ENCODE measurements at places on chromosomes 3 and 15.
A peak's percentile ranks its signal among the peaks of the same experiment; 100 is the strongest.

DNA sequence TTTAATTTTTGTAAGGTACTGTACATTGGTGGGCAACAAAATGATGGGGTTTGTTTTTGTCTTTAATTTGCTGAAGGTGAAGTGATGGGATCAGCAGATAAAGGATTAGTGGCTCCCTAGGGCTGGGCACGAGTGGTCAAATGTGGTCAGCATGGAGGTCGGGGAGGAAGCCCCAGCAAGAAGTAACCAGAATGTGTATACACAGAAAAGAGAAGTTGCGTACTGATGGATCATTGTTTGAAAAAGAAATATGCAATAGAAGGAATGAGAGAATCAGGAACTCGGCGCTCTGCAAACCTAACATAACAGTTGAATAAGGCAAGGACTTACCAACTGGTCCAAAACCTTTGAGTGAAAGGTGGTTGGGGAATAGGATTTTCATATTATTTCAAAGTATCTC is 1.5 kb downstream of the TMOD2 start:
- no peaks in the 10 kb centered on the region for H3K27me3 ChIP-seq
- H3K36me3 ChIP-seq = no peaks in the 10 kb centered on the region
- H3K4me1 ChIP-seq = no peaks in the 10 kb centered on the region
- H3K27ac ChIP-seq = no peak overlapping the region

- no peaks in the 10 kb centered on the region for H3K27me3 ChIP-seq
- H3K36me3 ChIP-seq = peaks cover 5% of the 10 kb centered on the region
- H3K27ac ChIP-seq = no peak overlapping the region
- no peak overlapping the region for H3K4me3 ChIP-seq
Observed at GRCh38 chr3:188524052-188524451, 370.1 kb downstream of the LPP start.

- H3K27me3 ChIP-seq = no peaks in the 10 kb centered on the region
- no peaks in the 10 kb centered on the region for H3K4me1 ChIP-seq
- no peak overlapping the region for H3K27ac ChIP-seq
- no peak overlapping the region for H3K4me3 ChIP-seq
Observed at GRCh38 chr15:94250801-94251200, 19.4 kb downstream of the MCTP2 start.

DNA sequence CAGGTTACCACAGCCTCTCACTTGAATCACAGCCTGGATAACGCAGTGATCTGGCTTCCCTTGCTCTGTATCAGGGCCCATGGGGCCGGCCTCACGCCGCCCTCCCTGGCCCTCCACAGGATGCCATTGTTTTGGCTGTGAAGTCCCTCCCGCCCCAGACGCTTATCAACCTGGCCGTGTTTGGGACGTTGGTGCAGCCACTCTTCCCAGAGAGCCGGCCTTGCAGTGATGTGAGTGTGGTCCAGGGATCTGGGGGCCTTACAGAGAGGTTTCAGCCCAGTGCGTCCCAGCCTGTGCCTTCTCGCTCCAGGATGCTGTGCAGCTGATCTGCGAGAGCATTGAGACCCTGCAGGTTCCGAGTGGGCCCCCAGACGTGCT is 6.6 kb downstream of the VWA5B2 start:
- peaks cover 9% of the 10 kb centered on the region for H3K27me3 ChIP-seq
- DNase-seq = no peak
- no peak overlapping the region for H3K4me3 ChIP-seq
- no peak overlapping the region for H3K27ac ChIP-seq
- no peaks in the 10 kb centered on the region for H3K4me1 ChIP-seq

DNA sequence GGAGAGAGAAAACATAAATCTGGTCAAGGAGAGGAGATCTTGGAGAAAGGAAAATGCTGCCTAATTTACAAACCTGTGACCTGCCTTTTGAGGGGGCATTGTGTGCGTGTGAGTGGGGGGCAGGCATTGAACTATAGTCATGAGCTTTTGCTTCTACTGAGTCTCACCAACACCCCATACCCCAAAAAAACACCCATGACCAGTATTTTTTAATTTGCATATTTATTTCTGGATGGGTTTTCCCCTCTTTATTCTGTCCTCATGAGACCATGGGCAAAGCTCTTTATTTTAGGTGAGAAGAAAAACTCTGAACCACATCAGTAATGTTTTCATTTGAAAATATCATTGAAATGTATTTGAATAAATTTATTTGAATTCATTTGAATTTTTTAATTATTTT is 20.6 kb downstream of the CD80 start:
- DNase-seq = no peak
- no peaks in the 10 kb centered on the region for H3K4me1 ChIP-seq
- H3K27me3 ChIP-seq = no peaks in the 10 kb centered on the region
- H3K36me3 ChIP-seq = no peaks in the 10 kb centered on the region
- no peak overlapping the region for H3K4me3 ChIP-seq

- no peak overlapping the region for H3K27ac ChIP-seq
- no peak overlapping the region for H3K4me3 ChIP-seq
- no peaks in the 10 kb centered on the region for H3K36me3 ChIP-seq
- no peaks in the 10 kb centered on the region for H3K27me3 ChIP-seq
- DNase-seq = no peak
Observed at GRCh38 chr15:63422891-63423590, 41.4 kb upstream of the CA12 start.

DNA sequence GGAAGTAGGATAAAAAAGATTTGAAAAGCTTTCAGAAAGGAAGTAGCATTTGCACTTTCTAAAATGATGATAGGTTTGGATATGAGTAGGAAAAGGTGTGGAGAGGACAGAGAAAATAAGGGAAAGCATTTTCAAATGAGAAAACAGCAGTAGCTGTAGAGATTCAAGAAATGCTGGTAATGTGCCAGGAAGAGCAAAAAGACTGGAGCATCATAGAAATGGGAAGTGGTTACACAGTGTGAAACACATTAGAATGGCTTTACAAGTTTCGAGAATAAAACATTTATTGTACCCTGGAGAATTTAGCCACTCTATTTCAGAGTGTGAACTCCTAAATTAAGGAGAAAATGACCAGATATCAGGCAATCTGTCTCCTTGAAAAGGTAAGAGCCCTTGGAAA is 108.3 kb upstream of the CHL1 start:
- no peak overlapping the region for H3K27ac ChIP-seq
- H3K4me1 ChIP-seq = no peaks in the 10 kb centered on the region
- H3K36me3 ChIP-seq = no peaks in the 10 kb centered on the region
- no peaks in the 10 kb centered on the region for H3K27me3 ChIP-seq
- H3K4me3 ChIP-seq = no peak overlapping the region
- no peak for DNase-seq

DNA sequence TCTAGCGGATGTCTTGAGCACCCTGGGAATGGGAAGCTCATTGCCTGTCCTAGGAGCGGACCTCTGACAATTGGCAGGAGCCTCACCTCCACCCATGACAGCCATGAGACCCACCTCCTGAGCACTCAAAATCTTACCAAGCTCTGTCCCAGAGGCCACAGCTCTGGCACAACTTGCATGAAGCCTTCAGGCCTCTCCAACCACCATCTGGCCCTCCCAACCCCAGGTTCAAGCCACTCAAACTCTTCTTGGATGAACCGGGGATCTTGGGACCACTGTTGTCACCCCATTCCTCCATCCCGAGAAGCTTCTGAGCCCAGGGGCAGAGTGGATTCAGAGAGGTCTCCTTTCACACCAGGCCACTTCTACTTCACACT is 1.5 kb downstream of the VIPR1 start:
- no peak overlapping the region for H3K4me3 ChIP-seq
- no peaks in the 10 kb centered on the region for H3K36me3 ChIP-seq
- H3K4me1 ChIP-seq = peaks cover 2% of the 10 kb centered on the region
- no peak overlapping the region for H3K27ac ChIP-seq

- no peaks in the 10 kb centered on the region for H3K27me3 ChIP-seq
- no peak overlapping the region for H3K4me3 ChIP-seq
- H3K36me3 ChIP-seq = peaks cover 70% of the 10 kb centered on the region
- H3K4me1 ChIP-seq = peaks cover 5% of the 10 kb centered on the region
- no peak for DNase-seq
Observed at GRCh38 chr3:170171563-170171962, 10.0 kb downstream of the PHC3 start.

DNA sequence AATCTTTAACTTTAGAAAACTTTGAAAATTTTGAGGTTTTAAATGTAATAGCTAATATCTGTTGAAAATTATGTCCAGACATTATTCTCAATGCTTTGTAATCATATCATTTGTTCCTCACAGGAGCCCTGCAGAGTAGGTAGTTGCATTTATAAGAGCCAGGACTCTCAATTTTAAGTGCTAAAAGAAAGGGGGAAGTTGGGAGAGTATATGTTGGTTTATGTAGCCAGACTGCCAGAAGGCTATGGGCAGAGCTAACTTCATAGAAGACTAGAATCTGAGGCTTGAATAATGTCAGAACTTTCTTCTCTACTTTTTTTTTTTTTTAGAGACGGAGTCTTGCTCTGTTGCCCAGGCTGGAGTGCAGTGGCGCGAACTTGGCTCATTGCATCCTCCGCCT is 9.1 kb downstream of the VPS8 start:
- peaks cover 9% of the 10 kb centered on the region for H3K4me1 ChIP-seq
- H3K27ac ChIP-seq = no peak overlapping the region
- H3K27me3 ChIP-seq = no peaks in the 10 kb centered on the region
- no peak for DNase-seq
- H3K36me3 ChIP-seq = peaks cover 3% of the 10 kb centered on the region

GRCh38 chr3:111882799-111883198 is 23.7 kb downstream of the PHLDB2 start:
- peaks cover 7% of the 10 kb centered on the region for H3K36me3 ChIP-seq
- H3K4me1 ChIP-seq = peaks cover 7% of the 10 kb centered on the region
- no peaks in the 10 kb centered on the region for H3K27me3 ChIP-seq
- no peak overlapping the region for H3K4me3 ChIP-seq

GRCh38 chr15:73436613-73437012 is 6.4 kb upstream of the REC114 start:
- H3K27ac ChIP-seq = no peak overlapping the region
- no peaks in the 10 kb centered on the region for H3K27me3 ChIP-seq
- no peaks in the 10 kb centered on the region for H3K4me1 ChIP-seq
- H3K4me3 ChIP-seq = no peak overlapping the region
- no peak for DNase-seq

DNA sequence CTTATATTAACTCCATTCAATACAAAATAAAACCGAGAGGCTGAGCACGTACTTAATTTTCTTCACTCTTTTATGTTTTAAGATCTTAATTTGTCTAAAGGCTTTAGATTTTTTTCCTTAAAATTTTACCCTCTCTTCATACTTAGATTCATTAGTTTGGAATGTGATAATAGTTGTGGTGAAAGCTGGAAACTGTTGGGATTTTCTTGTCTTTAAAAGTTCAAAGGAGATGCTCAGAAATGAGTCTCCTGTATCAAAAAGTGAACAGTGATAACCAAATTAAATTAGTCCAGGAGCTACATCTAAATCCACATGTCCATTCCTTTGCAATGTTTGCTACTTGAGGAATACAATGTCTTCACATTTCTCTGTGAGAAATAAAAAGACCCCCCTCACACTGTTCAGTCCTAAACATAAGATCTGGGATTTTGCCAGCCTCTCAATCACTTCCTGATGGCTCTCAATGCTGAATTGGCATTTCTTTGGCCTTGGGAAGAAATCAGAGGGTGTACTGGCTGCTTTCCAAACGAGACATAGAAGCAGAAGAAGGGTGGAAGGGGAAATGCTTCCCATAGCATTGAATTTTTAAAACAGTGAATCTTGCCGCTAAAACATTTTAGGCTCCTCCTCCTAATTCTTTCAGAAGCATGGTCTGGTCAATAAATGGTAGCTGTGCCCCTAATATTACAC is 245.0 kb downstream of the SHOX2 start:
- H3K4me3 ChIP-seq = no peak overlapping the region
- no peaks in the 10 kb centered on the region for H3K36me3 ChIP-seq
- no peaks in the 10 kb centered on the region for H3K4me1 ChIP-seq
- no peaks in the 10 kb centered on the region for H3K27me3 ChIP-seq
- DNase-seq = no peak

- peak overlapping the region; percentile 10 for H3K27ac ChIP-seq
- DNase-seq = peak; percentile 25
- no peak overlapping the region for H3K4me3 ChIP-seq
- H3K27me3 ChIP-seq = no peaks in the 10 kb centered on the region
- H3K4me1 ChIP-seq = no peaks in the 10 kb centered on the region
Observed at GRCh38 chr3:115239717-115240116, 92.6 kb upstream of the ZBTB20 start.

- no peaks in the 10 kb centered on the region for H3K27me3 ChIP-seq
- H3K36me3 ChIP-seq = no peaks in the 10 kb centered on the region
- H3K4me3 ChIP-seq = no peak overlapping the region
Observed at GRCh38 chr3:20909511-20909910, 723.5 kb upstream of the SGO1 start.

GRCh38 chr3:158384019-158384418 is 187.0 kb upstream of the MLF1 start:
- no peak overlapping the region for H3K4me3 ChIP-seq
- H3K27ac ChIP-seq = no peak overlapping the region
- no peaks in the 10 kb centered on the region for H3K27me3 ChIP-seq
- DNase-seq = no peak
- H3K4me1 ChIP-seq = no peaks in the 10 kb centered on the region
- no peaks in the 10 kb centered on the region for H3K36me3 ChIP-seq

DNA sequence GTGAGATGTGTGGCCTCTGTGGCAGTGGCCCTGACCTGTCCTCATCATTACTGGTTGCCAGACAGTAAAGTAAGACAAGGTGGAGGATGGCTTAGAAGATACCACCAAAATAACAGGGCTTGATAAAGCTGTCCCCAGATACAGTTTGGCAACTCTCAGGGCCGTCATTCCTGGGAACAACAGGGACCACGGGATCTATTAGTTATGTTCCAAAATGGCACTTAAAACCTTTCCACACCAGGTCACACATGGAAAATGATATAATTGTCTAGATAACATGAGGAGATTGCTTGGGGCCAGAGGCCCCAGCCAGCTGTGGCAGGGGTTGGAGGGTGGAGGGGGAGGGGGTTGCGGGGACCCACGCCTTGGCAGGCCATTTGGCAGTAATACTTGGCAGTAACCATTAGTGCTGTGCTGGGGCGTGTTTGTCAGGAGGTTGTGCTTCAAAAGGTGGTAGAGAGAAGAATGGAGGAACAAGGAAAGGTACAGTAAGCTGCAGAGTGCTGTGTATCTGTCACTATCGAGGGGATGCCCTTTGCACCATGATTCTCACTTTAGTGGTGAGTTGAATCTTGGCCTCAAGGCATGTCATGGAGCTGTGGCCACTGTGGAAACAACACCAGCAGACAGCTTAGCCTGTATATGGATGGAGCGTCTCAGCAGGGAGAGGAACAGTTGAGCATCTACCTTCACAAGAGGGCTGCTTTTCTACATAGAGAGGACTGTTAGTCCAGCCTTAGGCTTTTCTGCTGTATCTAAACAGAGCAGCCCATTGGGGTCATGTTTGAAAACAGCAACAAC is 14.0 kb downstream of the PLCL2 start:
- no peak overlapping the region for H3K4me3 ChIP-seq
- no peak overlapping the region for H3K27ac ChIP-seq

GRCh38 chr15:76962337-76963013 is 30.9 kb downstream of the RCN2 start:
- H3K36me3 ChIP-seq = no peaks in the 10 kb centered on the region
- H3K4me3 ChIP-seq = no peak overlapping the region
- peaks cover 10% of the 10 kb centered on the region for H3K4me1 ChIP-seq
- no peaks in the 10 kb centered on the region for H3K27me3 ChIP-seq

- H3K4me3 ChIP-seq = peak overlapping the region; percentile 29
- H3K4me1 ChIP-seq = peaks cover 3% of the 10 kb centered on the region
- no peak overlapping the region for H3K27ac ChIP-seq
Observed at GRCh38 chr3:188037195-188037718, 116.7 kb upstream of the LPP start.

- no peaks in the 10 kb centered on the region for H3K36me3 ChIP-seq
- no peaks in the 10 kb centered on the region for H3K27me3 ChIP-seq
- peak overlapping the region; percentile 39 for H3K27ac ChIP-seq
- peak overlapping the region; percentile 43 for H3K4me3 ChIP-seq
- peaks cover 34% of the 10 kb centered on the region for H3K4me1 ChIP-seq
- DNase-seq = no peak
Observed at GRCh38 chr3:169138849-169139420, 524.6 kb downstream of the MECOM start.

- no peak for DNase-seq
- H3K4me3 ChIP-seq = no peak overlapping the region
- peaks cover 16% of the 10 kb centered on the region for H3K4me1 ChIP-seq
- no peaks in the 10 kb centered on the region for H3K36me3 ChIP-seq
- no peaks in the 10 kb centered on the region for H3K27me3 ChIP-seq
Observed at GRCh38 chr3:16503191-16503776, 10.2 kb downstream of the RFTN1 start.
